Neuronal stem cell (in vitro differentiated cells): ENCODE measurements at places on chromosomes 5 and 9.

DNA sequence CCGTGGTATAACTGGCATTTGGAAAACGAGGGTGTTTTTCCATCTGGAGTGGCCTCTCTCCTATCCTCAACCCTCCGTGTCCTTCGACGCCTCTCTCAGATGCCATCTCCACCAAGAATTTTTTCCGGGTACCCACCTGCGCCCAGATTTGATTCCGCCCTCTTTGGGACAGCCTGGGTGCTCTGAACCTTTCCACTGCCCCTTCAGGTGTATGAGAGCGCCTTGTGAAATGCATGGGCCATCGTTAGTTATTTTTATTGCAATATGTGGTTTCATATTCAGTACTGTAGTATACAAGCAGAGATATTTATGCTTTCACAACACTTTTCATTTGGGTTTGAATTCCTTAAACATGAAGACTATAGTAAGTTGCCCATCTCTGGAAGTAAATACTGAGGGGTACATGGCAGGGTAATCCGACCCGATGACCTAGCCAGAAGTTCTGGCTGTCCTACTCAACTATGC lies 78.2 kb upstream of the IFNE start:
- no peak for DNase-seq

DNA sequence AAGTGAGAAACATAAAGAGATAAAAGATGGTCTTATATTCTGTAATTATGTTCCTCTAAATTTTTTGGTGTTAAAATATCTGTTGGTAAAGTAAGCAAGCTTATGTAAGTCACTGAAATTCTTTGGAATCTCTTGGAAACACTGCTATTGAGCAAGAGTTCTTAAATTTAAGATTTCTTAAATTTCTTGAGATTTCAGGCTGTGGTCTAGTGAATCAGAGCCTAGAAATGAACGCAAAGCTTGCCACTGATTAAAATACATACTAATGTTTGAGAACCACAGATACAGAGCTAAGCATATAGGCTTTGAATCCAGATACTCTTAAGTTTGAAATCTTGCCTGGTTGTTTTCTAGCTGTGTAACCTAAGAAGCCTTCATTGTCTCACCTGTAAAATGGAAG lies 133.4 kb downstream of the TRPM3 start:
- DNase-seq: no peak

DNA sequence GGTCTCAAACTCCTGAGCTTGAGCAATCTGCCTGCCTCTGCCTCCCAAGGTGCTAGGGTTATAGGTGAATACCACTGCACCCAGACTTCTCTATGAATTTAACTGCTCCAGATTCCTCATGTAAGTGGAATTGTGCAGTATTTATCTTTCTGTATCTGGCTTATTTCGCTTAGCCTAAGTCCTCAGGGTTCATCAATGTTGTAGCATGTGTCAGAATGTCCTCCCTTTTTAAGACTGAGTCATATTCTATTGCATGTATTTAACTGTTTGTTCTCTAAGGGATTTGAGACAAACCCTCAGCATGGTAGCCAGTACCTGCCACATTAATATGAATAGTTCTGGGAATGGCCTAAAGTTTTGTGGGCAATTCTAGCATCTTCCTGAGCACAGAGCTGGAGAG lies 53.9 kb upstream of the TUT7 start:
- DNase-seq: no peak

GRCh38 chr5:58761407-58761806 lies 178.5 kb downstream of the RAB3C start:
- no peak for DNase-seq
